ENCODE measurements at places on chromosomes 5 and 9.

- DNase-seq = no peak
Measured at GRCh38 chr5:136246632-136247031, 53.7 kb upstream of the SMIM32 start.

DNA sequence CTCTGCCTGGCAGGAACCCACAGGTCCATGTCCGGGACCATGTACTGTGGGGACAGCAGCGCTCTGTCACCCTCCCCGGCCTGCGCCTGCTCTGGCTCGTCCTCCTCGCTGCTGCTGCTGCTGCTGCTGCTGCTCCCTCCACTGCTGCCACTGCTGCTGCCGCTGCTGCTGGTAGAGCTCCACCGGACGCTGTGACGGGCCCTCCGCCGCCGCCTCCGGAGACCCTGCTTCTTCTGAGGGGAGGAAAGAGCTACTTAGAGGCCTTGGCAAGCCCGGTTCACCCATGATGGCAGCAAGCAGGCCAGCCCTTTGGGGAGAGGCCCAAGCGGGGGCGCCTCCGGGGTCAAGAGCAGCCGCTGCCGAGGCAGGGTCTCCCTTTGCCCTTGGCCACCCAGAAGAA lies 10.0 kb upstream of the CARD9 start:
- no peak for DNase-seq

DNA sequence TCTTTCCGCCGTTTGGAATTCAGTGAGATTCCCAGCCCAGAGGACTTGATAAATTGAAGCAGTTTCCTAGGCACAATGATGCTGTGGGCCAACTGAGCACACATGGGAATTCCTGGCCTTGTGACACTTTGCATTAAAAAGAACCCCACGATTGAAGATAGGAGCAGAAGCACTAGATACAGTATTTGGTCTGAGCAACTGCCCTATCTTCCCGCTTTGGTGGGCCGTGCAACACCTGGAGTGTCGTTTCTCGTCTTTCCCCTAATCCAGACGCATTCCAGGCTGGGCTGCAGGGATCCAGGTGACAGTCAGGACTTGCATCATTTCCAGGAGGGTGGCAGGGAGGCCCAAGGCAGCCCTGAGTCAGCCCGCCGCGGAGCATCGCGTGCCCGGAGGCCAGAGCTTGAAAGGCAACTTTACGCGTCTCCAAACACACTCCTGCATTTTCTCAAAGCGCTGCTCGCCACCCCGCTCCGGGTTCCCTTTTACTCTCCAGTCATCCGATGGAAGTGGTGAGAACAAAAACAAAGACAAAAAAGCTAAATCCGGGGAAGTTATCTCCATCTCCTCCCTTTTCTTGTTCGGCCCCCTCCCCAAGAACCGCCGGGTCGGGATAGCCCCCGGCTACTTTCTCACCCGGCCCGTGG lies 753 bp upstream of the STC2 start:
- DNase-seq = no peak

DNA sequence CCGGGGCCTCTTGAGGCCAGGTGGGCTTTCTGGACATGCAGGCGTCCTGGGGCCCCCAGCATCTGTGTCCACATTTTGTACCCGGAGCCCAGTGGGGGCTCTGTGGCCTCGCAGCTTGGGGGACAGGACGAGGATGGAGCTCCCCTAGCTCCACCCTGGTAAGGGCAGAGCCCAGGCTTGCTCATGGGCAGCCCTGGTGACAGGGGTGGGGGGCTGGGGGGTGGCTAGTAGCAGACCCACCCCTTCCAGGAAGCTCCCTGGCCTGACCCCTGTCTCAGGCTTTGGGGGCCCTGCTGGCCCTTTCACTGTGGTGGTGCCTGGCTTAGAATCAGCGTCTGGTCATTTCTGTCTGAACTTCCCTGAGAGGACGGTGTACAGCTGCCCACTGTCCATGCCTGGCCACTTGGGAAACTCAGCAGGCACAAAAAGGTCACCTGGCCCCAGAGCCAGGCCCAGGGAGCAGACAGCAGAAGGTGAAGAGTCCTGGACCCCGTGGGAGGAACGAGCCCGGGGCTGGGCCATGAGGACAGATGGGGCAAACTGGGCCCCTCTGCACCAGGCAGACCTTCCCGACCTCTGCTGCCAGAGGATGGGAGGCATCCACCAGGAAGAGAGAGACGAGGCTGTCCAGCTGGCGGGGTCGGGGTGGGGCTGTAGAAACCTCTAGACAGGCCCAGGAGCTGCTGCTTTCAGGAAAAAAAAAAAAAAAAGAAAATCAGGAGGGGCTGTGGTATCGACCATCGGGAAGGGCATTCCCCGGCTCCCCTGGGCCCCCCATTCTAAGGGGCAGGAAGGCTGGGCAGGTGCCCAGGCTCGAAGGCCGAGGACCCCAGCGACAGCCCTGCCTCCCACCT lies 52.8 kb downstream of the EXD3 start:
- no peak for DNase-seq

DNA sequence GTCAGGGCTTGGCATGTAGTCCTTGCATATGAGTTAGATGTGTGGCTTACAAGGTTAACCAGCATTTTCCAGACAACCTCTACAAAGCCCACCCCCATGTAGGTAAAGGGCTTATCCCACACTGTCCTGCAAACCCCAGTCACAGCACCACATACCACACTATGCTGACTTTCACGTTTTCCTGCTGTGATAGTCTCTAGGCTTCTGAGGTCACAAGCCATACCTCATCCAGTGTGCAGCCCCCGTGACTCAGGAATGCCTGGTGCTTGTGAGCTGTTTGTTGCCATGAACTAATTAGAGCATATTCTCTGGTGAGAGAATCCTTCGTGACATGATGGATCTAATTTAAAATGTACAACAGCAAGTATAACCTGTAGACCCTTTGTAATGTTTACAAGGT lies 50.8 kb downstream of the ERAP1 start:
- DNase-seq = no peak

- no peak for DNase-seq
Measured at GRCh38 chr9:38027714-38028113, 41.3 kb downstream of the SHB start.

GRCh38 chr5:175658299-175659145 lies 651 bp downstream of the HRH2 start:
- DNase-seq = no peak

GRCh38 chr9:112582371-112583262 lies 96.0 kb downstream of the KIAA1958 start:
- no peak for DNase-seq

- DNase-seq = no peak
Measured at GRCh38 chr9:127087411-127087810, 35.0 kb downstream of the ANGPTL2 start.

All from activated naive CD4-positive, alpha-beta T cell (primary cell).